ENCODE measurements at places on chromosomes 12 and 14.

DNA sequence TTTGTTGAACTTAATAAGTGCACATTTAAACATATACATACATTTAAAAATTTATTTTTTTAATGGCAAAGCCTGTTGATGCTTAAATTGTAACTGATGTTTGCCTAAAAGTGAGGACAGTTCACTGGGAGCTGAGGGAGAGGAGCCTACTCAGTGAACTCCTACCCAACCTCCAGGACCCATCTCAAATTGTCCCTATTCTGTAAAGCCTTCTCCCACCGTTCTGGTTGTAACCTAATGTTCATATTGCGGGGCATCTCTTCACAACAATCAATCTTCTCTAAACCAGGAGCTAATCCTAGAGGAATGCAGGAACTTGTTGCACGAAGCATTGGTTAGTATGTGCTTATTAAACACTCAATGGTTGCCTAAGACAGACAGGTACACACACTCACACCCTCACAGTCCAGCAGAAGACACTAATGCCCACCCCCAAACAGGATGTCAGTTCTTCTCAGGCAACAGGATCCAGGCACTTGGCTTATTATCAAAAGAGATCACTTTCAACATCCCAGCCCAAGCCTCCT is 1.8 kb downstream of the CLMN start:
- DNase-seq, result no peak

- DNase-seq, result no peak
Observed at GRCh38 chr12:132053338-132054330, 90.5 kb downstream of the DDX51 start.

GRCh38 chr14:24368562-24369252 is 723 bp downstream of the NFATC4 start:
- no peak for DNase-seq

DNA sequence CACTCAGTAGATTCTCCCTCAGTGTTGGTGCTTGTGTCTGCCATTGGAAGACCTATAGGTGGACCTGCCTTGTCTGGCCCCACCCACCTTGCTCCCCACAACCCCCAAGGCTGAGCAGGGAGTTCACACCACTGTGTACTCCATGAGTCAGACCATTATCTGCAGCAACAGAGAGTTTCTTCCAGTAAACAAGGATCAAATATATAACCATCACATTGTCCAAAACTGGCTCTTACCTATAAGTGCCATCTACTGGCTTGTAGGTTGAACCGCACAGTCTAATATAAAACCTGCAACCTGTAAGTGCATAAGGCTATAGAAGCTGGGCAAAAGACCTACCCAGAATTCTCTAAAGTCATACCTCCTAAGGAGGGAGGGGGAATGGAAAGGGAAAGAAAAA is 7.9 kb downstream of the TAS2R13 start:
- no peak for DNase-seq

DNA sequence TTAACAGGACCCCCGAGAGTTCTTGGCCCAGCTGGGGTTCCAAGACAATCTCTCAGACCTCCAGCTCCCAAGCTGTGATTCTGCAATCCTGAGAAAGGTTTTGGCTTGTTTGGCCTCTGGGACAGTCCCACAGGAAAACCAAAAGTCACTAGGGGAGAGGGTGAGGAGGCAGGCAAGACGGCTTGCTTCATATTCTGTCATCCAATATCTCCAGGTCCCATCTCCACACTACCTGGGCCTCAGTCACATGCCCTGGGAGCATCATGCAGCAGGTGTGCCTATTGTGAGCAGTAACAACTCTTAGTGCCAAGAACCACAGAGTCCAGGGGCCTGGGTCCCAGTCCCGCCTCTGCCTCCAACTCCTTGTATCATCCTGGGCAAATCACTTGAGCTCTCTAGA is 1.7 kb downstream of the KRT79 start:
- no peak for DNase-seq

- DNase-seq, result no peak
Observed at GRCh38 chr12:113120670-113121370, 14.7 kb downstream of the RASAL1 start.

GRCh38 chr12:33423706-33424105 is 15.9 kb downstream of the SYT10 start:
- no peak for DNase-seq

GRCh38 chr14:33309106-33309505 is 370.4 kb downstream of the NPAS3 start:
- DNase-seq, result no peak

- DNase-seq, result no peak
Observed at GRCh38 chr12:106645074-106645421, 62.2 kb downstream of the RFX4 start.

DNA sequence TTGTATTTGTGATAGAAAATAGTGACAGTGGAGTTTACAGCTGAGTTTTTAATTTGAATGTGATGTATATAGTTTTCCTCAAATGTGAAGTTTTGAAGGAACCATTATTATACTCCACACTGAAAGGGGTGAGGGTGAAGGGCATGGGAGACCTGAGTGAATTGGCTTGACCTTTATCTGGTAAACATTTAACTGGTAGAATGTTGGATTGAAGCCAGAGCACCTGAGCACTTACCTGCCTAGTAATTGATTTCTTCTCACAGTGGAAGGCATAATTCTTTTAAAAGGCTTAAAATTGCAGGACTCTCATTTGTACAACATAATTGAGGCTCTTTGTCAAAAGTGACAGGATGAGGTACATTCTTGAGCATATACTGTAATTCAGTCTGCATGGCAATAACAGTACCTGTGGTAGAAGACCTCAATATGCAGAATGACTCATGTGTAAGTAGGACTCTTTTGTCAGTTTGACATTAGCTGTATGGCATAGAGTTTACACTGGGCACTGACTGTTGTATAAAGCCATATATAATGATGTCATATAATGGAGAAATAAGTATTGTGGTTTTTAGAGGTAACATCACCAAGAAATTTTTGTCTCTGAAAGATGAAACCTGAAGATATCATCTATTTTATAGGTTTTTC is 309.6 kb downstream of the TMTC2 start:
- no peak for DNase-seq

DNA sequence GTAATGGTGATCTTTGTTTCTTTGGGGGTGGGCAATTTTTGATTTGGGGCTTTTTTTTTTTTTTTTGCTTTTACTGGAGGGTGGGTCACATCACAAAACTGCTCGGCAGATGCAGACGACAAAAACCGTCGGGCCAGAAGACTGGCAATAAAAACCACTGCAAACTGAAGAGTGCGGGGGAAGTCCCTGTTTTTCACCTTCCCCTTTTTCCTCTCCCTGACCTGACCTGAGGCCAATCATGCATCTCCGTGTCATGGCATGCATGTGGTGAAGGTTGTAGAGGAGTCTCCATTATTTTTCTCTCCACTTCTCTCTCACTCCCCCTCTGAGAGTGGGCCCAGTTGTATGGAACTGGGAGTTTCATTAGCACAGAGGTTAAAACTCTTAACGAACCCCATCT is 57.5 kb downstream of the AP5M1 start:
- no peak for DNase-seq
